ENCODE measurements at places on chromosomes 16 and 17. TPM values are rescaled to one million over a fixed set of nuclear protein-coding genes. Genes with fewer than 3 reads are reported as not detected.

GRCh38 chr17:252456-252855 lies 71.0 kb upstream of the DOC2B start:
- H3K36me3 ChIP-seq = no peaks in the 10 kb centered on the region
- no peak for DNase-seq
- no peak overlapping the region for H3K4me3 ChIP-seq
- no peak overlapping the region for H3K27ac ChIP-seq
- no peaks in the 10 kb centered on the region for H3K4me1 ChIP-seq

DNA sequence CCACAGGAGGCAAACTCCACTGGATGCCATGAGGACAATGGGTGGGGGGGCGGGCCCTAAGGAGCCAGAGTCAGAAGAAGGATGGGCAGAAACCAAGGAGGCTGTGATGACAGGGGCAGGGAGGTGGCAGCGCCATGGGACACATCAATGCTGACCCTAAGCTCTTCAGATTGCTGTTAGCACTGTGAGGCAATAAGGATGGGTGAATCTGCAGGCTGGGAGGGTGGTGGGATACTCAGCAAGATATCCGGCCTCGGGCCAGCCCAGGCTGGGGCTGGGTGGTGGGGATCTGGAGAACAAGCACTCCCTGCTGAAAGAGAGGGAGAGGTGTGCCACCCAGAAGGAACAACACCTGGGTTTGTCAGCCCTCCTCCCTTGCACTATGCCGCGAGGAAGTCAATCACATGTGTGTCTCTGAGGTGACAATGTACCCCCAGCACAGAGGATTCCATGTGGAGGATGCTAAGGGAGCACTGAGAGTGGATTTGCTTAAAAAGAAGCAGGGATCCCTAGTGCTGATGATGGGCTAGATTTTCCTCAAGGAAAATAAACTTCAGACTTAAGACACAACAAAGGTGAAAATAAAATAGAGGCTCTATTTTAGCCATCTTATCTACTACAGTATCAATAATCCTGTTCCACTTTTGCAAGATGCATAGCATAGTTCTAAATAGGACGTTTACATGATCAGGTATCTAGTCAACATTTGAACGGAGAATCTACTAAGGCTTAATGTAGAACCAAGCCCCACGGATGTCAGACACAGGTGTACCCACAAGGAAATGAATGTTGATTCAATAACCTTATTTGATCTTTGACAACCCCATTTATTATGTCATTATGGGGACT lies 22.6 kb downstream of the SMPD3 start:
- no peaks in the 10 kb centered on the region for H3K4me1 ChIP-seq
- no peak overlapping the region for H3K4me3 ChIP-seq
- no peaks in the 10 kb centered on the region for H3K27me3 ChIP-seq
- no peaks in the 10 kb centered on the region for H3K36me3 ChIP-seq
- DNase-seq = no peak

DNA sequence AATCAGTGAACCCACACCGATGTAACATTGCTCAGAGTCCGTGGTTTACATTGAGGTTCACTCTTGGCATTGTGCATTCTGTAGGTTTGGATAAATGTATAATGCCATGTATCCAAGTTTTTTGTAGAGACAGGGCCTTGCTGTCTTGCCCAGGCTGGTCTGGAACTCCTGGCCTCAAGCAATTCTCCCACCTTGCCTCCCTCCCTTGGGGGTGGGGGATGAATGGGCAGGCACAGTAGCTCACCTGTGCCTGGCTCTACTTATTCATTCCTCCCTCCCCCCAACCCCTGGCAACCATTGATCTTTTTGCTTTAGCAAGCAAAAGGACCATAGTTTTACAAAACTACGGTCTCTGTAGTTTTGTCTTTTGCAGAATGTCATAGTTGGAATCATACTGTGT lies 181.4 kb downstream of the SPECC1 start:
- no peaks in the 10 kb centered on the region for H3K27me3 ChIP-seq
- no peak overlapping the region for H3K4me3 ChIP-seq
- no peak overlapping the region for H3K27ac ChIP-seq
- no peaks in the 10 kb centered on the region for H3K4me1 ChIP-seq

Gene C17orf78
- not detected for total RNA-seq

Gene TMC7
- total RNA-seq = not detected

Gene C16orf54
- total RNA-seq = 172 TPM

- H3K27me3 ChIP-seq = no peaks in the 10 kb centered on the region
- H3K4me1 ChIP-seq = no peaks in the 10 kb centered on the region
- no peak overlapping the region for H3K4me3 ChIP-seq
- no peaks in the 10 kb centered on the region for H3K36me3 ChIP-seq
- no peak overlapping the region for H3K27ac ChIP-seq
Observed at GRCh38 chr16:12195296-12195695, 218.8 kb downstream of the SNX29 start.

Gene GUCY2D
- not detected for total RNA-seq
